Stimulated activated CD4-positive, alpha-beta T cell treated with anti-CD3 and anti-CD28 coated beads, Interleukin-1b, Interleukin-23, amount 100 ng/mL, for 1 hour (primary cell): ENCODE measurements at places on chromosomes 3 and 15.

DNA sequence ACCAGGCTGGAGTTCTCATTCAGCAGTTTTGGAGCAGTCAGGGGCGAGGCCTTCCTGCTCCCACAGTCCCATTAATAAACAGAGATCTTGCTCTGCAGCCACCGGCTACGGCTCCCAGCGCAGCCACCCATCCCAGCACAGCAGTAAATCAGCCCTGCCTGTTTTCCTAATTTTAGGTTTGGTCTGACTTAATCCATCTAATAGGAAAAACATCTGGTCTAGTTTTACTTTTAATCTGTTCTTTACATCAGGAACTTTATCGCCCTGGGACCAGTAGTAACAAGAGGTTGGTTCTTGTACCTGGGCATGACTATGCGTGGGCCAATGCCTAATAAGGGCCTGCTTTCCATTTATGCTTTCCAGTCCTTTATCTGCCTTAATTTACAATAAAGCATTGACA is 264.0 kb upstream of the DPH6 start:
- DNase-seq = no peak

DNA sequence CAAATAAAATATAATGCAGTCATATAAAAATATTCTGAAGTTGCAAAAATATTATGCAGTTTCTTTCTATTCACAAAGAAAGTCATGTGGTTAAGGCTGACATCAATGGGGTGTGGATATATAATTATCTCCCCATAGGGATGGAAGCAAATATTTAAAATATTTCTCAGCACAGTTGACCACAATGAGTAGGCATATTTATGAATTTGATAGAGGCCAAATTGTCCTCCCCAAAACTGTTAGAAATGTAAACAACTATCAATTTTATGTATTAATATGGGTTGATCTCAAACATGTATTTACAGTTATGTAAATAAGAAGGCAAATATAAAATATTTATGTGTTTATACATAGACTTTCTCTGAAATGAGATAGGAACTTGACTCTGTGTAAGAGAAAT is 246.0 kb upstream of the CBLB start:
- no peak for DNase-seq

DNA sequence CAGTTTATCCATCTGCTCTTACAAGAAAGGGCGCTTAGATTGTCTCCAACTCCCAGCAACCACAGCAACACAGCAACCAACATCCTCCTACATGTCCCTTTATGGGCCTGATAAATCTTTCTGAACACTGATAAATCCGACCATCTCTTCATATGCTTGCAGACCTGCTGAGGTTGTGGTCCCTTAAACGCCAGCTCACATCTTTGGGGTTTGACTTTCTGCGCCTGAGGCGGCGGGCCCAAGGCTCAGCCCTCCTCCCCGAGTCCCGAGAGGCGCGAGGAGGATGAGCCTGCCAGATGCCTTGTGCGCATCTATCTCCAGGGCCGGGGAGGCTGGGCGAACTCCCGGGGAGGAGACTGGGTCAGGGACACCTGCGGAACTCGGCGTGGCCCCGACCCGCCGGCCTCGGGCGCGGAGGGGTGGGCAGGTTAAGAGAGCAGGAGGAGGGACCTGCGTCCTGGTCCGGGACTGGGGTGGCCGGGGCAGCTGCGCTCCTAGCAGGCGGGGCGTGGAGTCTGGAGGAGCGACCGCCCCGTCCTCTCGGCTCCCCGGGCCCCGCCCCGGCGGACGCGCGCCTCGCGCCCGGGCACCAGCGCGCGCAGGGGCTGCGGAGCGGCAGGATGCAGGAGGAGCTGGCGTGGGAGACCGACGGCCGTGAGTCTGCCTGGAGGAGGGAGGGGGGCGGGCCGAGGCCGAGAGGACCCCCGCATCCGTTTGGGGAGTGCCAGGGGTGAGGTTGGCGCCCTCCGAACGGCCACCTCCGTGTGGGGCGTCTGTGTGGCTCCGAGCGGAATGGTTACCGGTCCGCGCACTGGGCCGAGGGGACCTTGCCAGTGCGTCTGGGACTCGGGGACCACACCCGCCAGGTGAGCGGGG is at the start of gene ANKDD1A:
Gene ANKDD1A (plus strand): TSS at position 592 of the 876 bp plus-strand sequence. CDS start 29 bp downstream, at position 621.
- no peak for DNase-seq

- DNase-seq = no peak
Measured at GRCh38 chr3:55897573-55898224, 410.6 kb upstream of the WNT5A start.

DNA sequence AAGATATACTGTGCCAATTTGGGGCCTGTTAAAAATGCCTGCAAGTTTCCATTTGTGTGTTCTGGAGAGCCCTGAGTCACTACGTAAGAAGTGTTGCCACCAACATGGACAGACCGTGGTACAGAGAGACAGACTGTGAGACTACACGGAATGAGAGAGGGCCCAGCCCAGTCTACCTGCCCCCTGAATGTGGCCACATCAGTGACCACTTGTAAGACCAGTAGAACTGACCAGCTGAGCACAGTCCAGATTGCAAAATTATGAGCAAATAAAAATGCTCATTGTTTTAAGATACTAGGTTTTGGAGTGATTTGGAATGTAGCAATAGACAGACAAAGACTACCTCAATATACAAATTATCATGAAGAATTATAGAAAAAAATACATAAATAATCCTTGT is 42.0 kb downstream of the ATR start:
- DNase-seq = no peak

DNA sequence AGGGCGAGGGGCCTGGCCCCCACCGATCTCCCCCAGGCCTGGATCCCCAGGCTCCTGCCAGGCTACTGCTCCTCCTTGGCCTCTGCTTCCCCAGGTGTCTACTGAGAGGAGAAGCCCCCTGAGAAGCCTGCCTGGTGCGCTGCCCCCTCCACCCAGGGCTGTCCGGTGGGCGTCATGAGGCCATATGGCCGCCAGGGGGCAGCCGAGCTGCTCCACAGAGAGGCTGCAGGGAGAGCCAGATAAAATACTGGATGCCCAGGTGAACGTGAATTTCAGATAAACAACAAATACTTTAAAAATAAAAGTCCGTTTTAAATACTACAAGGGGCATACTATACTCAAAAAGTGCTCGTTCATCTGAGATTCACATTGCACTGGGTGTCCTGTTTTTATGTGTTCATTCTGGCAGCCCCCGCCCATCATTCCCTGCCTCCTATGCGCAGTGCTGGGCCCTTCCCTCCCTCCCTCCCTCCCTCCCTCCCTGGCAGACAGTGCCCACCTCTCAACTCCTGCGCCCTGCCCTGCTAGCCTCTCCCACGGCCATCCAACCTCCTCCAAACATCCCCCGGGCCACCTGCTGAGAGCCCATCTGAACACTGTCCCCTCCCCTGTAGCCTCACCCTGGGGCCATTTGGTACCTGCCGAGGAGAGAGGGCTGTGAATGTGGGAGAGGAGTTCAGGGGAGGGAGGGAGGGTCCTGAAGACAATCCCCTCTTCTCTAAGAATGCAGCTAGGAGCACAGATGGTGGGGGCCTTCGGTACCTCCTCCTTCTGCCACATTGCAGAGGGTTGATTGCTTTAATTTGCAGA is 29.6 kb downstream of the PSTPIP1 start:
- DNase-seq = no peak

DNA sequence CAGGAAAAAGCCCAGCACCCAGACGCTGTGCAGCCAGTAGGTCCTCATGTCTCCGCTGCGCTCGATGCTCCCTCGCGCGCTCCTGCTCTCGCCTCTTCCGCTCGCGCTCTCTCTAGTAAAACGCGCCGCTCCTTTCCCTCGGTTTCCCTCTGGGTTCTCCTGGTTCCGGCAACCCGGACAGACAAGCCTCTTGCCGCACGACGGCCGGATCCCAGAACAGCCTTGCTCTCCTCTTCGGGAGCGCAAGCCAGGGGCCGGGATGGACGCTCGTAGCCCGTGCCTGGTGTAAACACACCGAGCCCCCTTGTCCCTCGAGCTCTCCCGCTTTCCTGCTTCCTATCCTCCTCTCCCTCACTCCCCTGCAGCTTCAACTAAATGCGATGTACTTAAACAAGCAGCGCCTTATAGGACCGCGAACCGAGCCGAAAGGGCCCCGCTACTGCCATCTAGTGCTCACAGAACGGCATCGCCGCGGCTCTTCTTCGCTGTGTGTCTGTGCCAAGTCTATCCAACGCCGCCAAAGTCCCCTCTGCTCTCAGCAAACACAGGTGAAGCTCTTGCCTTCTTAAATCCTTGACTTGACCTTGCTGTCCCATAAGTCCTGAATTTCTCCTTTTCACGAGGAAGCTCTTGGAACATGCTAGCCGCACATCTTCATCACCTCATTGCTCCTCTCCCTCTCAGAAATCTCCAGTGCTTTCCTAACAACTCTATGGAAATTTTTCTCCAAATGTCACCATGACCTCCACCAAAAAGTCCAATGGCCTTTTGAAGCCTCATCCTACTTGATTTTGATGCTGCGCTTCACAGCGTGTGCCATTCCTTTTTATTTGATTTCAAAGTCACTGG is 1037.2 kb downstream of the IGSF11 start:
- DNase-seq = peak; percentile 7

DNA sequence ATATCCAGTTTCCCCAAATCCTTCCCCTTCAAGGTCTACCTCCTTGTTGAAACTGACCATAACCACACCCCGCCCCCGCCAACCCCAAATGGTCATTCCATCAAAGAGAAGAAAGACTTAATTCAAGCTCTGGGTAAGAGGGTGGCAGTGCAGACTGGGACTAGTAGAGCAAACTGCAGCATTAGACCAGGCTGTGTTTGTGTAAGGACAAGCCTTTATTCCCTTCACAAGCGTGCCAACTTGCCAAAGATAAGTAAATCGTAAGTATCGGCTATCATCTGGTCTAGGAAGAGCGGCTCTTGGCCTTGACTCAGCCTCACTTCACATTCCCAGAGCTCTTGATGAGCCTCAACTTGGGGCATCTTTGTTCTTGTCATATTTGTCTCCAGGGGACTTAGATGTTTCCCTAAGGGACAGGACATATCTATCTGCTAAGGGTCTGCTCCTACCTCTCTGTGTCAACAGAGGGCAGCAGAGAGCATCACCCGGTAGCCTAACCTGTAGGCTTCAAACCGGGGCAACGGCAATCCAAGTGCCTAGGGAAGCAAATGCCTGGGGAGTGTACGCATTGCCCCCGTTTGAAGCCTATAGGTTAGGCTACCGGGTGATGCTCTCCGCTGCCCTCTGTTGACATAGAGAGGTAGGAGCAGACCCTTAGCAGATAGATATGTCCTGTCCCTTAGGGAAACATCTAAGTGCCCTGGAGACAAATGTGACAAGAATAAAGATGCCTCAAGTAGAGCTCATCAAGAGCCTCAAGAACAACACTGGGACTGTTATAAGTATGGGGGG is 8.9 kb upstream of the MAP3K13 start:
- DNase-seq = peak; percentile 33

DNA sequence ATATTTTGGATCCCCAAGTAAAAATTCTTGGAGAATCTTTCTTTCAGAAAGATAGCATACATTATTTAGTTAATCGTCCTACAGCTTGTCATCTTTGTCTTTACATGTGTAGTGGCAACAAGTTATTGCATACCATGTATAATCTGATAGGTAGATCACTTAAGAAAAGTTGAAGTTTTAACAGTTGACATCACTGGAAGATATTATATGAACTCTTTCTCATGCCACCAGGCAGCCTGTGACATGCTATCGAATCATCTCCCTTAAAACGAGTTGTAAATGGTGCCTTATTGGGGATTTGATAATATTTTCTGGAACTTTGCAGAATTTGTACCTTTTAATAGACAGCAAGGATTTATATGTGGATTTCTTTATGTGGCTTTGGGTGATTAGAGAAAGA is 8.7 kb downstream of the U2SURP start:
- no peak for DNase-seq

GRCh38 chr15:33716025-33716424 is 252.3 kb upstream of the CHRM5 start:
- DNase-seq = no peak

GRCh38 chr15:69086427-69087204 is 72.1 kb downstream of the NOX5 start:
- DNase-seq = no peak

GRCh38 chr15:55322467-55322866 is 3.4 kb downstream of the PIGB start:
- no peak for DNase-seq

- DNase-seq = no peak
Measured at GRCh38 chr3:116188231-116188785, 257.0 kb downstream of the LSAMP start.

DNA sequence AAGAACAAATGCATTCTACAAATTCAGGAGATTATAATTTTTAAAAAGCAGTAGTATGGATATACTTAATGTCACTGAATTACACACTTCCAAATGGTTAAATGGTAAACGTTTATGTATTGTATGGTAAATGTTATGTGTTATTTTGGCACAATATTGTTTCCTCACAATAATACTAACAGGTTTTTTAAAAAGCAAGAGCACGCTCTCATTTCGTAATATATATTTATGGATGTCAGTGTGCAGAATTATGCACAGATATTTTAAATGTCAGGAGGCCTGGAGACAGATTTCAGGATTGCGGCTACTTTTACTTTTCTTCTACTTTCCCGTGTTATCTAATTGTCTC is 533 bp downstream of the ZNF445 start:
- DNase-seq = no peak

- DNase-seq = no peak
Measured at GRCh38 chr3:167929968-167930367, 165.8 kb downstream of the GOLIM4 start.

- no peak for DNase-seq
Measured at GRCh38 chr3:86731501-86731901, 259.4 kb downstream of the VGLL3 start.

GRCh38 chr3:41525303-41526064 is 326.2 kb downstream of the CTNNB1 start:
- no peak for DNase-seq

DNA sequence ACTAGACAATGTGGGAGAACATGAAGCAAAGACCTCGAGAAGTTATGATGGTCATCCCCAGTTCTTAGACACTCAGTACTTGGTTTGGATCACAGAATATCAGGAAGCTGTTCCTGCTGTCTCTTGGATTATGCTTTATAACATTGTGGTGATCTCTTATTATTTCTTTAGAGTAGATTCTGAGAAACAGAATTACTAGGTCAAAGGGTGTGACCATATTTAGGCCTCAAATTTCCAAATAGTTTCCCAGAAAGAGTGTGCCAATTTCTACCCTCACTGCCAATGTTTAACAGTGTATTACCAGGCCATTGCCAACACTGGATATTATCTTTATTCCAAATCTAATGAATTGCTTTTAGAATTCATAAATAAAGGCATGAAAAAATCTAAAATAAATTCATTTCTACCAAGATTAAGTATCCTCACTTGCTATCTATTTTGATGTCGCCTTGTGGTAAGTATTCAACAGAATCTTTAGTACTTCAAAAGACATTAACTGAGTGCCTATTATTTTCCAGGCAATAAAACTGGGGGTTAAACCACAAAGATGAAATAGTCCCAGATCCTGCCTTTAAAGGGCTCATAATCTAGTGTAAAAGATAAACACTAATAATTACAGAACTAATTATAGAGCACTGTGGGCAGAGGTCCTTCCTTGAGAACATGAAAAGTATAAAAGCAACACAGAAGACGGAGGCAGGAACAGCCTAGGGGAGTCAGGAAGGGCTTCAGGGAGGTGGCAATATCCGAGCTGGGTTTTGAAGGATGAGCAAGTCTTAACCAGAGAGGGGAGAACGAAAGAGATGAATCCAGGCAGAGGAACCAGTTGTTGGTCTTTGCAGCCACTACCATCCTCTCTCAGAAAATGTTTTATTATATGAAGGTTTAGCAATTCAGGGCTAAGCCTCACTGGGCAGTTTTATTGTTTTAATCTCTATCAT is 86.8 kb downstream of the IGF2BP2 start:
- no peak for DNase-seq

- no peak for DNase-seq
Measured at GRCh38 chr3:60703956-60704736, 547.1 kb downstream of the FHIT start.
